ENCODE measurements at places on chromosomes 4 and X.

DNA sequence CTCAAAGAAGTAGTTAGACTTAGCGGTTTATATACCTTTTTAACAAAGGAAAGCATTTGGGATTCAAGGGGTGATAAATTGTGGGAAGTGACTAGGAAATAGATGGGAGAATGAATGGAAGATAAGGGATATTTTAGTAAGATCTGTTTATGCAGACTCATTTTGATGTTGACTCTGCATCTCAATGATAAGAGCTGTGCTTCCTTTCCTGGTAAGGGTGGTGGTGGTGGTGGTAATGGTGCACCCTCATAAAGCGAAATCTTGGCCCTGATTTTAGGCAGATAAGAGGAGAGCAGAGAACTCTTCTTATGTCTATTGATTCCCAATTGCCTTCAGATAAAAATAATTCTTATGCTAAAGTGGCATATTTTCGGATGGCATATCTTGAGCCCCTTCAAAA, 197.1 kb downstream of the SPRY1 start:
- no peak for DNase-seq

DNA sequence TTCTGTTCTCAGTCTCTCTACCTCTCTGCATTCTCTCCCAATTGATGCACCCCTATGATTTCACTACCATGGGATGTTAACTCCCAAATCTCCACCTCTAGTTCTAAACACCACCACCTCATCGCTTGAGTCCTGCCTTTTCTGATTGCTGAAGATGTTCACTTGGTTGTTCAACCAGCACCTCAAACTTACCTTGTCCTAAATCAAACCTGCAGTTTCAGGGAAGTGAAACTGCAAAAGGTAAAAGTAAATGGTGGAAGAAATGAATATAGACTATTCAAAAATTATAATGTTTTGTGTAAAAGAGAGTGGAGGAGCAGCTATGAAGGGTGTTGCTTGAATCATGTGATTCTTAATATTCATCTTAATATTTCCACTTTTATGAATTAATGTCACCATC, 91.0 kb downstream of the PDE5A start:
- no peak for DNase-seq

DNA sequence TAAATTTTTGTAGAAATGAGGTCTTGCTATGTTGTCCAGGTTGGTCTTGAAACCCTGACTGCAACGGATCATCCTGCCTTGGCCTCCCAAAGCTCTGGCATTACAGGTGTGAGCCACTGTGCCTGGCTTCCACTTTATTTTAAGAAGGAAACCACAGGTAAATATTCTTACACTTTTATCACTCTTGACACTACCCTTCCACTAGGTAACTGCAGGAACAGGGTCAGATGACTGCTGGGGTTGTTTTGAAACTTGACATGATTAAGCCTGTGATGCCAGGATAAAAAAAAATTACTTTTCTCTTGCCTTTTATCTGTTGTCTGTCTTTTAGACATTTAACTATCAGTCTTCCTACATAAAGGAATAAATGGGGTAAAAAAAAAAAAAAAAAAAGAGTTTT, 43.5 kb downstream of the COQ2 start:
- no peak for DNase-seq

DNA sequence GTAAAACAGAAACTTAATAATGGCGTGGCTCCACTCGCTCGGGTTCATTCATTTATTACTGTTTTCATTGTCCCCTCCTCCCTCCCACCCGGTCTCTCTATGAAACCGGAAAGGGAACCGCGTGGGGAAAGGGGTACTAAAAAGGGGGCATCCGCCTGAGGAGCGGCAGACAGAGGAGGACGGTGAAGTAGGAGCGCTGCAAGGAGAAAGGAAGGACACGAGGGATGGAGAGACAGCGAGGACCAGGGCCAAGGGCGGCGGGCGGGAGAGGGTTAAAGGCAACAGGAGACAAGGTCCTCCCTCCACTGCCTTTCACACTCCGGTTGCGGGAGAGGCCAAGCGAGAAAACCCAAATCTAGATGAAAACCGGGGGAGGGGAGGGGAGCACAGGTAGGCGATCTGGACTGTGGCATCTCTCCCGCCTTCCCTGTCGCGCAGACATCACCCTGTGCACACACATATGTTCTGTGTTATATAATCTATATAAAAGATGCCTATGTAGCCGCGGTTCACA, 829 bp downstream of the ELOVL6 start:
- peak; percentile 71 for DNase-seq

- DNase-seq: no peak
These were observed 50.8 kb downstream of the CHM start for GRCh38 chrX:85996555-85996954.

DNA sequence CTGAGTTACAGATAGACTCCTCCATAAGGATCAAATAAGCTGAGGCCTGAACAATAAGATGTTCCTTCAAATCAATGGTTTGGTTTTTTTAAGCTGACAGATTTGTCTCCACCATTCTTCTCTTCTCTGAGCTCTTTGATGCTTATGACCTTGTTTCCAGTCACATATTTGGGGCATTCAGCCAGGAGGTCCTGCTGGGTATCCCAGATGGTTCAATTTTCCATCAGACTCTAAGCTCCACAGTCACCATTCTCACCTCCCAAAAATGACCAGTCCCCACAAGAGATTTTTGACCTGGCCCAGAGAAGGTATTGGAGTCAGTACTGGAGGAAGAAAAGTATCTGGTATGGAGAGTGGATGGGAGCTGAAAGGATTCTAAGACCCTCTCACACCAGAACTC, 74.6 kb upstream of the FRMPD3 start:
- DNase-seq: no peak

DNA sequence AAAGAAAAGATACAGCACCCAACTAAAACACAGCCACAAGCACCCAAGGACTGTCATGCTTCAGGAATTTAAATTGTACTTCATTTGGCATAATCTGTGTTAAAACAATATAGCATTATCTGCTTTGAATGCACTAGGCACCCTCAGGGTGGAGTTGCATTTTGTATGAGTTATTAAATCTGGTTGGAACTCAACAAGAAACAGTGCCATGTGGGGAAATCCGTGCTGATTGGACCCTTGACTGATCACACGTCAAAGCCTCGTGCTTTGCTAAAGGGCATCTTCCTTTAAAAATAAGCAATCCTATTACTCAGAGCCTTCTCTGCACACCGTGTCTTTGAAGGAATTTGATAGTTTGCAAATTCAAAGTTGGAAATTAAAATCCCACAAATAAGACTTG, 35.4 kb downstream of the IGFBP7 start:
- DNase-seq: no peak

DNA sequence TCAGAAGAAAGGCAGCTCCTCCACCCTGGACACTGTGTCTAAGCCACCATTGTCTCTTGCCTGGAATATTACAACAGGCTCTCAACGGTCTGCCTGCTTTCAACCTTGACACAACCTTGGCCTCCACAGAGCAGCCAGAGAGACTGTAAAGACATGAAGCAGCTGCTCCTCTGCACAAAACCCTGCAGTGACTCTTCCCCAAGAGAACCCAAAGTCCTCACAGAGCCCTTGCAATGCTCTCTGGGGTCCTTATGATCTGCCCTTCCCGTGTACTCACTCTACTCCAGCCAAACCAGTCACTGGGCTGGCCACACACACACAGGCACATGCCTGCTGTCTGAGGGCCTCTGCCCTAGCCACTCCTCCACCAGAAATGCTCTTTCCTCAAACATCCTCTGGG, 75.9 kb upstream of the CPEB2 start:
- no peak for DNase-seq

- DNase-seq: no peak
These were observed 91.0 kb downstream of the AMMECR1 start for GRCh38 chrX:110226931-110227330.

DNA sequence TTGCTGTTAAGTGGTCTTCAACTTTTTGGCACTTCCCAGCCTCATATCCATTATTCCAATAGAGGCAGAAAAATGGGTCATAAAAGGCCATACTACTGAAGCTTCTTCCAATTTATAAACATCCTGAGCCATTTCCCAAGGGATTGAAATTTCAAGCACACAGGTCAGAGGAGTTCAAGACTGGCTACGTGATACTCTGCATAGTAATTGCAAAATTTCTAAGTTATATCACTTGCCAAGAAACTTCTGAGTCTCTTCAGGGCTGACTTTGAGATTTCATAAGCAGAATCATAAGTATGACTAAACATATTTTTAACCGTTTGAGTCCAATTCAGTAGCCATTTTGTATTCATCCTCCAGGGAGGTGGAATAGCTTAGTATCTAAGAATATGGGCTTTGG, 75.6 kb upstream of the RXFP1 start:
- no peak for DNase-seq

- no peak for DNase-seq
These were observed 85.5 kb downstream of the BMPR1B start for GRCh38 chr4:94843216-94843615.

DNA sequence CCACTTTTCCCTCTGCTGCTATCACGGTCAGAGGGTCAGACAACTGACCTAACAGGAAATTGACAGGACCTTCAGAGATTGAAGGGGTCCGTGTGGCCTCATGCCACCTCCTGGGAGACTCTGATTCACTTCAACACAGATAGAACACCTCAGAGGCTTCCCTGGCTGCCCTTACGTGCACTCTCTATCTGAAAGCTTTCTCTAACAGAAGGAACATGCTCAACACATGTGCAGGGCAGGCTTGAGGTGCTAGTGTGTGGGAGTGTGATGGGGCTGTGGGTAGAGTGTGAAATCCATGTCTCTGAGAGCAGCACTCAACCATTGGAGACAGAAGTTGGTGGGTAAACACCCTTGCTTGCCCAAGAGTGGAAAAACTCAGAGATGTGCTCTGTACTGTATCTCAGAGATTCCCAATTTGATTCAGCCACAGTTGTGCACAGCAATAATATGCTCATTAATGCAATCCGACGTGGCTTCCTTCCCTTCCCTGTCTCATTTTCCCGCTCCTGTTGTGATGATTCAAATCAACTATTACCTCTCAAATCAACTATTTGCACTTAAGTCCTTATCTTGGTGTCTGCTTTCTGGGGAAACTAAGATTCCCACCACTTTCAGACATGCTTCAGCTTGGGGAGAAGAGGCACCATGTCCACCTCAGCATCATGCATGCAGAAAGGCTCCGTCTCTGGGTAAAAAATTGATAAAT, 62.0 kb upstream of the MAGEB2 start:
- DNase-seq: no peak

GRCh38 chr4:113584407-113585150, 177.0 kb downstream of the CAMK2D start:
- no peak for DNase-seq

DNA sequence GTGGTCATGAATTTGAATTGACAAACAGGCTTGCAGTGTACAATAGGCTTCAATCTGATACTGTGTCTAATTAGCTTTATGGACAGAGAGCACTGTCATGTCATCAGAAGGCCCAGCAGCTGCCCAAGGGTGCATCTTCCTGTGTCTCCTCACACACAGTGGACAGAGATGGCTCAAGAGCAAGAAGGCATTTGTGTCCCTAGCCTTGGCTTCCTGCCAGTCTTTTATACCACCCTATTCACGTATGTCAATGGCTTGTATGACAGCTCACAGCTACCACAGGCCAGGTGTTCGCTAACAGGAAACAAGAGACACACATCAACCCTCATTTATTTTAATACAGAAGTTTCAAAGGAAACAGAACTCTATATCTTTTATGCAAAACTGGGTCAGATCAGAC, 874.0 kb upstream of the AGA start:
- DNase-seq: no peak

DNA sequence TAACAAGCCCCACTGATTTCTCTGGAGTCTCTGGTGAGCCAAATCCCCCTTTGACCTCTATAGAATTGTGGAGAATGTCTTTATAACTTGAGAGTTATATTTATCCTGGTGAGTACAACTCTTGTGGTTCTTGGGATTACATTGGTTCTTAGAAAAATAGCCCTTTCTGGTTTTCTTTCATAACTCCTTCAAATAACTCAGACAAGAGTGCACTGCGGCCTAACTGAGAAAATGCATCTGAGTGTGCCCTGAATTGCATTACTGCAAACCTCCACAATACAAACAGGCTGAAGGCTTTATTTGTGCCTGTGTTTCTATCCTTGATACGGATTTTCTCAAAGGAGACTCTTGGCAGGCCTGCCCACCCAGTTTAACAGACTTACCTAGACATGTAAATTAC, 2.7 kb downstream of the BEX3 start:
- no peak for DNase-seq

GRCh38 chrX:87873347-87873941, 355.8 kb downstream of the KLHL4 start:
- DNase-seq: no peak

GRCh38 chr4:8353912-8354453, 84.4 kb downstream of the HTRA3 start:
- no peak for DNase-seq

- DNase-seq: no peak
These were observed 417.4 kb downstream of the CCSER1 start for GRCh38 chr4:90544532-90545045.

GRCh38 chrX:43589735-43590134, 66.4 kb upstream of the MAOA start:
- no peak for DNase-seq

DNA sequence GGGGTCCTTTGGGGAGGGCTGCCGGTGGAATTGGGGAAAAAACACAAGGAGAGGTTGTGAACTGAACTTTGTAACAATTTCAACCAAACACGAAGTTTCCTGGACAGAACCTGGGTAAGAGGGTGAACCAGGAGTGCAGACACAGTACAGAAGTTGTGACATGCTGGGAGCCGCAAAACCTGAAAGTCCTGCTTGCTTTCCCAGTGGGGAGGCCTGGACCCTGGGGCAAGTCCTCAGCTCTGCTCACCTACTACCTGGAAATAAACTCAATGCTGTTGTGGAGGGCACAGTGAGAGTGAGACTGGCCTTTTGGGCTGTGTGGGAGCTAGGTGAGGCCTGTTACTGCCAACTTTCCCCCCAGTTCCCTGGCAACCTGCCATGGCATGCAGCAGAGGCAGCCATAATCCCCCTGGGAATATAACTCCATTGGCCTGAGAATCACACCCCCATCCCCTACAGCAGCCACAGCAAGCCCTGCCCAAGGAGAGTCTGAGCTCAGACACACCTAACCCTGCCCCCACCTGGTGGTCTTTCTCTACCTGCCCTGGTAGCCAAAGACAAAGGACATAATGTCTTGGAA, 162.8 kb downstream of the THOC2 start:
- no peak for DNase-seq

DNA sequence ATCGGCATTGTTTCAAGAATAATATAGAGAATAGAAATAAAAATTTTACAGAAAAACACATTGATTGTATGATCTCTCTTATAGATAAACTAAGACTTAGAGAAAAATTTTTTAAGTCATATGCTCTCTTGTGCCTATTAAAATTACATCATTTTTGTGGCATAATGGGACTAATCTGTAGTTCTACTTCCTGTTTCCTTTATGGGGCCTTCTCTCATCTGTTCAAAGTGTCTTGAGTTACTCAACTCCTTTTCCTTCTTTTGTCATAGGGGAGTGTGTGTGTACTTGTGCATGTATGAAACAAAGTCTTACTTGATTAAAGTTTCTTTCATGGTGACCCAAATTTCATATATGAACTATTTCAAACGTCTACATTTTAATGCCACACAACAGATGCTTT, 1448.9 kb upstream of the TENM3 start:
- DNase-seq: no peak

Data from midbrain (tissue), 1 donor.